ENCODE measurements at places on chromosomes 11 and 22.

GRCh38 chr11:69867076-69868005, 48.1 kb upstream of the FGF3 start:
- no peak for DNase-seq

- no peak for DNase-seq
These were observed 125.2 kb upstream of the SPON1 start for GRCh38 chr11:13837286-13837685.

DNA sequence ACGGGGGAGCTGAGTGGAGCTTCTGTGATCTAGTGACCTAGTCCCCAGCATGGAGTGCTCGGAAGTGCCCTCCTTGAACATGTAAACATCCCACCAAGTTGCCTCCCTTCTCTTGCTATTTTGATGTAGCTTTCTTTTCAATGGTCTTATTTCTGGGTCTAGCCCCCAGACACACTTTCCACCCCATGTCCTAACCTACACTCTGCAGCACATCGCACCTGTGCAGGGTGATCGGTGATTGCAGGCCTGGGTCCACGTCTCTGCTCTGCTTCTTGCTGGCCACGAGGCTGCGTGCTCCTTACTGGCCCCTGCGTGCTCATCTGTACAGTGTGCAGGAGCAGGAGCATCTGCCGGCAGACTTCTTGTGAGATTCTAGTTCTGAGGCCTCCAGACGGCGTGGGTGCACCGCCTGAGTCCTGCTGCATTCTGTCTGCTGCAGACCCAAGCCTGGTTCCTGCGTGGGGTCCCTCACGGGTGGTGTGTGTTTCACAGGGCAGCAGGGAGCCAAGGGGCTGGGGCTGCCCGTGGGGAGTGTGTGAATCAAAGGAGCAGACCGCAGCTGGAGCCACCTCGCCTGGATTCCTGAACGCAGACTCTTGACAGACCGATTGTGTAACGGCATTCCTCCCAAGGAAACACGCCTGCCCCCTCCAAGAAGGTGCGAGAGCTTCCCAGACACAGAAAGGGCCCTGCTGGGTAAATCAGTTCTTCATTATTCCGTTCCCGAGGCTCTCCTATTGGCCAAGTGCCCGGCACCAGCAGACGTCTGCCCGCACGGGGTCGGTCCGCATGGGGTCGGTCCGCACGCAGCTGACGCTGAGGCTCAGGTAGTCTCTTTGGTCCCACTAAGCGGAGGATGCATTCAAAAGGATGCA, 44.4 kb upstream of the MYEOV start:
- no peak for DNase-seq

- DNase-seq = no peak
These were observed 99.8 kb downstream of the FBXO7 start for GRCh38 chr22:32574411-32574810.

DNA sequence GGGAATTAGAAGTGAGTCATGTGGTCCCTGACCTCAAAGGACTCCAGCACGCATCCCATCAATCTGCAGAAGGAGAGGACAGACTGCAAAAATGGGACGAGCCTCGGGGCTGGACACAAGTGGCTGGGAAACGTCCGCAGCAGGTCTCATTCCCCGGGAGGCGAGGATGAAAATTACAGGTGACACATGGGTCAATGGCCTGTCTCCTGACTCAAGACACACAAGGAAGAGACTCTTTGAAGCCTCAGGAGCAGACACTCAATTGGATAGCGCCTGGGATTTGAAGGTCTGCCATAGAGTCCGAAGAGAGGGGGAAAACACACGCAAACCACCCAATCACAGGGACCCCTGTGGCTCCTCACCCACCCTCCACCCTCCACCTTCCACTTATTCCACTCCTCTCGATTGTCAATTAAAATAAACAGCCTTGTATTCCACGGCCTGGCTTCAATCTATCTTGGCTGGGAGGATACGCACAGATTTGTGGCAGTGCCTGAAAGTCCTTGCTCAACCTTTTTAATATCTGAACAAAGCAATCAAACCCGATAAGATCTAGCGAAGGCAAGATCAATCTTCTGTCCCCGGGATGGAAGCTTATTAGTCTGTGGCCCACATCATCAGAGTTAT, 101.8 kb upstream of the CADM1 start:
- DNase-seq = no peak

- DNase-seq = no peak
These were observed 88.9 kb downstream of the KCNQ1 start for GRCh38 chr11:2533587-2534133.

- no peak for DNase-seq
These were observed 21.6 kb upstream of the SLC22A12 start for GRCh38 chr11:64569300-64569970.

DNA sequence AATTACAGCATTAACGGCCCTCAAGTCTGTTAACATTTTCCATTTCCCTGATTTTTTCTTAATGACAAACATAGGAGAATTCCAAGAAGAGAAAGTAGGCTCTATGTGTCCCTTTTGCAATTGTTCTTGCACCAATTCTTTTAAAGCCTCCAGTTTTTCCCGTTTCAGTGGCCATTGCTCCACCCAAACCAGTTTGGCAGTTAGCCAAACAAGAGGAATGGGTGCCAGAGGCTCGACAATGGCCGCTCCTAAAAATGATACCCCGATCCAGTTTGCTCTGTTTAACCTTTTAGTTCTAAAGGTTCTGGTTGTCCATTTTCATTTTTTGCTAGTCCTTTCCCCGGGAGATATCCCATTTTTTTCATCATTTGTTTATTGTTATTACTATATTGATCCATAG, 6.7 kb upstream of the DNAJB13 start:
- DNase-seq = no peak

DNA sequence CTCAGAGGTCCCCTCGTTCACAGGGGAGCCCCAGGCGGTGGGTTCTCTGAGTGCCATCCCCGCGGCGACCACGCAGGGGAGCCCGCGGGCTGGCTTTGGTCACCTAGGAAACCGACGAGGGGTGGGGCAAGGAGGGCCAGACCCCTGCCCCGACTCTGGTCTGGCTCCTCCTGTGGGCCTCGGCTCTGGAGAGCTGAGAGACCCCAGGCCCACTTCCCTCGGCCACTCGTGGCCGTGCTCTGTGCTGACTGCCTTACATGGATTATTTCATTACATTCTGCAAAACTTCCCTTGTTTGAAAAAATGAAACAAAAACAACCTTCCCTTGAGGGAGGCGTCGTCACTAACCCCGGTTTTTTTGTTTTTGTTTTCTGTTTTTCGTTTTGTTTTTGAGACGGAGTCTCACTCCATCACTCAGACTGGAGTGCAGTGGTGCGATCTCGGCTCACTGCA, 15.1 kb upstream of the CYTH4 start:
- DNase-seq = no peak

DNA sequence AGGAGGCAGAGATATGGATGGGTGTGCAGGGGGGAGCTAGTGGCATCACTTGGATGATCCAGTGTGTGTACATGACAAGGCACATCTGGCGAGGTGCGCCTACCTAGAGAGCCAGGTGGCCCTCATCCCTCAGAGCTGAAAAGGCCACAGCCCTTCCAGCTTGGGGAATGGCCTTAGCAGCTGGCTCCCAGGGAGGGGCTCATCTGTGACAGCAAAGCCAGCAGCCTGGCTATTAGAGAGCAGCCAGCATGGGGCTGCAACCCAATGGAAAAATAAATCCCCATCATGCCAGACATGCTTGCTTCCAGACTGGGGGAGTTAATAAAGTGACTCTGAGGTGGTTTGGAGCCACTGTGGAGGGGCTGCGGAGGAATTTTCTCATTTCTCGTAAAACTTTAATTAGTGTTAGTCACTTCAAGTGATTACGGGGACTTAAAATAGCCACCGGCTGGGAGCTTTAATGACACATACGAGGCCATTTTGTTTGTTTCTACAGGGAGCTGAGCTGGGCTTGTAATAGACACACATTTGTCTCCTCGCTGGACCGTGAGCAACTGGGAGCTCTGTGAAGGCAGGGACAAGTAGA, 111.2 kb upstream of the ALX4 start:
- DNase-seq = no peak

DNA sequence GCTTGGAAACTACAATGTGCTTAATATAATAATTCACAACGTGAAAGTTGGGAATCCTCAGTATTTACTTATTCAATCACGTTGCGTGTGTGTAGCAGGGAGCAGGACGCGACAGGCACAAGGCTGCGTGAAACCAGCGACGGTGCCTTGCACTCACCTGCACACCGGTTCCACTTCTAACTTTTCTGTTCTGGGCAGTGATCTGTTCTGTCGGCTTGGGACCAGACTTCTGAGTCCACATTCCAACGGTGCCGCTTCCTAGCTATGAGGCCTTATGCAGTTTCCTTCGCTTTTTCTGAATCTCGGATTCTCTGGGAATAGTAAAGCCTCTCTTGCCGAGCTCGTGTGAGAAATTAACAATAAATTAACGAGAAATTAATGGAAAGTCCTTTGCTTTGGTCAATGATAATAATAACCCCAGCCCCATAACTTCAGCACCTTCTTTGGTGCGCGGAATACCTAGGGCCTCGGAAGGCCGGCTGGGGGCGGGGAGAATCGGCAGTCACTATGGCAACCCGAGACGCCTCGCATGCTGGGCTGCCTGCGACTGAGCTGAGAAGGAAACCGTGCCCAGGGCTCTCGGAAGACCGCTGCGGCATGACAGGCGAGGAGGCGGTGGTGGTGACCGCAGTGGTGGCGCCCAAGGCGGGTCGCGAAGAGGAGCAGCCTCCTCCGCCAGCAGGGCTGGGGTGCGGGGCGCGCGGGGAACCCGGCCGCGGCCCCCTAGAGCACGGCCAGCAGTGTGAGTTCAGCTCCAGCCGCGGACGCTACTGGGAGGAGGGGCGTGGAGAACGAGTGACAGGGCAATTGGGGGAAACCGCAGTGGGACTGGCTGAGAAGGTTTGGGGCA, at the start of gene C11orf97:
Gene C11orf97, plus strand, starts transcription at position 530 of the 850 bp plus-strand sequence. Its CDS starts 68 bp downstream, at position 598.
- DNase-seq = no peak

DNA sequence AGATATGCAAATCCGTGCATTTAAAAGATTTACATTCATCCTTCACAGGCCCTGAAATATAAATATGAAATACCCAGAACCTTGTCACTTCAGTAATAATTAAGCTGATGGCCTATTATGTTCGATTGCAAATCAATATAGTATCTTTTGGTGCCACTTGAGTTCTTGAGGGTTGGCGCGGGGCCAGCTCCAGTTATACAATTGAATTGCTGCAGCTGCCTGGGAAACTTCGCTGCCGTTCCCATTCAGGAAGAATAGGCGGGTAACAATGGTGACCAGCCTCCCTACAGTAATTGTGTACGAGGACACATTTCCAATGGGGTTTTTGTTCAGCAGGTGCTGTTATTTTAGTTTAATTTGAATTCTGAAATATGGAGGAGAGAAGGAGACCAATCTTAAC, 451.2 kb downstream of the INSC start:
- no peak for DNase-seq

DNA sequence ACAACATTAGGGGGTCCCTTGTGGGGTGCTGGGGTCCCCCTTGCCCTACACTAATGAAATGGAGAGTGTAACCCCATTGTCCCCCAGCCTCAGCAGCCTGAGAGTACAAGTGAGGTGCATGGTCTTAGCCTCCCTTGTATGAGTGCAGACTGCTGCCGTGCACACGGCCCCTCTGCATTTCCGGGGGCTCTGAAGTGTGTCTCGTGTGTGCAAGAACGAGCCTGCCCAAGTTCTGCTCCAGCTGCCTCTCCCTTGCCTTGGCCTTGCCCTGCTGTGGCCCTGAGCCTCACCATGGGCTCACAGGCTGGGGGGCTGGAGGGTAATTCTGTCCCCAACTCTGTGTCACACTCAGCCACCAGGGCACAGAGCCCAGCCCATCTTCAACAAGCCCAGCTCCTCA, 5.2 kb upstream of the EHD1 start:
- DNase-seq = no peak

- DNase-seq = no peak
These were observed 18.7 kb upstream of the PPFIA1 start for GRCh38 chr11:70251659-70252321.

GRCh38 chr22:33038131-33038772, 19.9 kb downstream of the SYN3 start:
- no peak for DNase-seq

DNA sequence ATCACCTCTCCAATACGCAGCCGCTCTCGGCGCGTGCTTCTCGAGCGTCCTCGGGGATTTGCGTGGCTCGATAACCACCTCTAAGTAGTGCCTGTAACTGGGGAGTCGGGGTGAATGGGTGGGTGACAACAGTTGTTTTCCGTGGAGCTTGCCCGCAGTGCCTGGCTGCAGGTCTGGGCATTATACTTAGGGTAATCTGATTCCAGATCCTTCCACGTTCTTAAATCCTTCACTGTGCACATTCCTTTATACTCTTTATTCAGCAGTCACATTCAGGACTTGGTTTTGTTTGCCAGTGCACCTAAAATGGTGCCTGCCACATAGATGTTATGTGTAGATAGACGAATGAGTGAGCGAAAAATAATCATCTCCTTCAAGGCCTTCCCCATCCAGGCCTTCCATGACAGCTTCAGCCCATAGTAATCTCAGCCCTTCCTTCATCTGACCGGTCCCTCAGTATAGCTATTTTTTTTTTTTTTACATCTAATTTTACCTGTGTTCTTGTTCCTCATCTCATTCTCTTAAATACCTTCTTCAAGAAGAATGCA, 602 bp downstream of the NAT10 start:
- DNase-seq = no peak

DNA sequence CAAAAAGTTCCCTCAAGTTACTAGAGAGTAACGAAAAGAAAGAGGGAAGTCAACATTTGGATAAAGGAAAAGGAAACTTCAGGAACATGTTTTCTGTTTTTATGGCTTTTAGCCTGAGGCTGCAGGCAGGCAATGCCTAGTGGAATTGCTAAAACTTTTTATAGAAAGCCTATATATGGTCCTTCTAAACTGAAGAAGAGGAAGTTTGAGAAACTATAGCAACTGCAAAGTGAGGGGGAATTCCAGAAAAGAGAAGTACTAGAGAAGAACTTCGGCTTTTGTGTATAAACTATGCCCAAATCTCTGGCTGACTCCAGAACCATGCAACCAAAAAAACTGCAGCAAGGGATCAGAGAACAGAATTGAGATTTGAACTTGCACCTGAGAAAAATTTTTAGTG, 74.3 kb upstream of the ARHGAP42 start:
- no peak for DNase-seq

DNA sequence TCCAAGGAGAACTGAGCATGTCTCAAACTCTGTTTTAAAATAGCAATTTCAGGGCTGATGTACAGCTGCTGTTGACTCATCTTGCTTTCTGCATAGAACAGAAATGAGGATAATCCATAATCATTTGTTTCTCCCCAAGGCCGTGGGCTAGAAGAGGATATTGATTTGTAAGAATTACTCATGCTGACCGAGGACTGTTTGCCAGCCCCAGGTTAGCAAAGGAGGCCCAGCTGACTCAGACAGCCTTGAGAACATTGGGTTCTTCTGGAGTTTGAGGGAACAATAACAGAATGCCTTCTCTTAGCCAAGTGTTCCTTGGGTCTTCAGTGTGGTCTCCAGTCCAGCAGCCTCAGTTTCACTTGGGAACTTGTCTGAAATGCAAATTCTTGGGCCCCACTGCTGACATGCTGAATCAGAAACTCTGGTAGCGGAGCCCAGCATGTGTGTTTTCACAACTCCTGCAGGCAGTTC, 92.0 kb downstream of the ZC3H12C start:
- no peak for DNase-seq

- no peak for DNase-seq
These were observed 4.9 kb upstream of the TTLL1 start for GRCh38 chr22:43094085-43094484.

All from D721Med (cell line).